AG08395 (cell line): ENCODE measurements at places on chromosomes 12 and 14.

DNA sequence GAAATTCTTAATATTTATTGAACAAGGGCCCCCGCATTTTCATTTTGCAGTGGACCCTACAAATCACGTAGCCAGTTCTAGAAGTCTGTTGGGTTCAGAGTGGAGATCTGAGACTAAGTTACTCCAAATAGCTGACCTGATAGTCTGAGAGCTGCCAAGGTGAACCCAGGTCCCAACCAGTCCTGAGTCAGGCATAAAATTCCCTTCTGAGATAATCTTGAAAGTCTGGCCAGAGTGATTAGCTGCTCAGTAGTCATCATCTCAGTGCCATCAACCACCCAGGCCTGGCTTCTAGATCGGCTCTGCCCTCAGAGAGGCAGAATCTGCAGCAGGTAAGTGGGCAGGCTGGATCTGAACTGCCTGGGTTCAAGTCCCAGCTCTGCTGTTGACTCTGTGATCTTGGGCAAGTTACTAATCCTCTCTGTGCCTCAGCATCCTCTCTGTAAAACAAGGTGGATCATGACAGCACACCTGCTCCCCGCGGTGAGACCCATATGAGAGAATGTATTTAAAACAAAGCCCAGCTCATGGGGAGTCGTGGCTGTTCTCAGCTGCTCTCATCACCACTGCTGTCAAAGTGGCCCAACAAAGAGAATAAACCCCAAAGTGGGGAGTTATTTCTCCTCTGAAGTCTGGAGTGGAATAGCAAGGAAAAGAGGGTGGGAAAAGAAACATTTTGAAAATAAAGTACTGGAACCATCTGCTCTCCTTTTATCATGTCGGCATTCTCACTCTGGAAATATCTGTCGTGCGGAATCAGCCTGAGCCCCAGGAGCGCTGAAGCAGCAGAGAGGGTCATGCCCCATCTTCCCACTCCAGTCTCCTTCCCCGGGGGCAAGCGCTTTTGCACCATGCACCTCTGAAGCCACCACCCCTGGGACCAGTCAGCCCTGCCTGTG, 193.3 kb downstream of the DPF3 start:
- no peak for DNase-seq

DNA sequence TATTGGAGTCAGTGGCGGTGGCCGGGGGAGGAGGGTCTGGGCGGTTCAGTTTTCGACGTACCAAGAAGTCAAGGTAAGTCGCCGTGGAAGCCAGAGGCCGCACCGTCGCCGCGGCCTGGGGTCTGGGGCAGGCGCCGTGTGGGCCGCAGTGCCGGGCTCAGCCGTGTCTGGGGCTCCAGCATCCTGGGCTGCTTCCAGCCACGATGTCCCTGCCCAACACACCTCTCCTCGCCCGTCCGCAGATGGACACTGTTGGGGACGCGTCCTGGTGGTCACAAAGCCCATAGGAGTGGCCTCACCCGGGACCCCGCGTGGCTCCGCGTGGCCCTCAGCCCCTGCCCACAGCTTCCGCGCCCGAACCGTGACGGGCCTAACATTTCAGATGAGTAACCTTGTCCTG, 59.1 kb downstream of the FBRSL1 start:
- no peak for DNase-seq

GRCh38 chr12:57693317-57693658, 644 bp upstream of the OS9 start:
- DNase-seq: no peak

DNA sequence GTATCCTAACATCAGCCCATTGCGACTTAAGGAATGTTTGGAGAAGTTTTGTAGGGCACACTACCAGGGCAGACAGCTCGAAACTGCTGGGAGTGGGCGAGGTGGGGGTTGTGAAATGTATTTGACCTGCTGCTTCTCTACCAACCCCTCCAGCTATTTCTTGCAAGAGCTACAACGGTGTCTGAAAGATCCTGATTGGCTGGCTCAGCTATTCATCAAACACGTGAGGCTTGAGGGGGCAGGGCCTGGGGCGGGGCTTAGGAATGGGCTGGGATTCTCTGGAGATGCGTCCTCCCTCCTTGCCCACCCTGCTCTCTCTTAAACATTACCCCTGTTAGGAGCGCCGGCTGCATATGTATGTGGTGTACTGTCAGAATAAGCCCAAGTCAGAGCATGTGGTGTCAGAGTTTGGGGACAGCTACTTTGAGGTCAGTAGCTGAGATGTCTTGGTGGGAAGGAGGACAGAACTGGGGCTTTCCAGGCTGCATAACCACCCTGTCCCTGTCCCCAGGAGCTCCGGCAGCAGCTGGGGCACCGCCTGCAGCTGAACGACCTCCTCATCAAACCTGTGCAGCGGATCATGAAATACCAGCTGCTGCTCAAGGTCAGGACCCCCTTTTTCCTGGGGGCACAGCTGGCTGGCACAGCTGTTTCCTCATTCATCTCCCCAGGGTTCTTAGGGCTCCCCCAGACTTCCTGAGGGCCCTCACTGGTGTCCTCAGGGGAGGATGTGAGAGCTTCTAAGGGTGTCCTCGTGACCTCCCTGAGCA, 3.1 kb downstream of the ARHGEF25 start:
- DNase-seq: peak; percentile 40

DNA sequence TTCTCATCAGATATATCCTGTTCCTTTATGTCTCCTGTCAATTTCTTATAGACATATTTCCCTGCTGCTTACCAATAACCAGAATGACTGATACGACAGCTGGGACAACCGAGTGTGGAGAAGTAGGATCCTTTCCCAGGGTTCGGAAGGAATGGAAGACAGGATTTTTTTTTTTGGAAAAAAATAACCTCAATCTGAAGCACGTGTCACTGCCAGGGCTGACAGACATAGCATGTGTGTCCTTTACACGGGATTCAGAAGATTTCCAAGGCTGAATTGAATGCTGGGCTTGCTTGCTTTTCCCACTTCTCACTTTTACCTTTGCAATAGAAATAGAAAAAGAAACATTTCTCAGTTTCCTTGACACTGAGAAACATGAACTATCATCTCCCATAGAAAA, 245.7 kb downstream of the GRIN2B start:
- DNase-seq: no peak

DNA sequence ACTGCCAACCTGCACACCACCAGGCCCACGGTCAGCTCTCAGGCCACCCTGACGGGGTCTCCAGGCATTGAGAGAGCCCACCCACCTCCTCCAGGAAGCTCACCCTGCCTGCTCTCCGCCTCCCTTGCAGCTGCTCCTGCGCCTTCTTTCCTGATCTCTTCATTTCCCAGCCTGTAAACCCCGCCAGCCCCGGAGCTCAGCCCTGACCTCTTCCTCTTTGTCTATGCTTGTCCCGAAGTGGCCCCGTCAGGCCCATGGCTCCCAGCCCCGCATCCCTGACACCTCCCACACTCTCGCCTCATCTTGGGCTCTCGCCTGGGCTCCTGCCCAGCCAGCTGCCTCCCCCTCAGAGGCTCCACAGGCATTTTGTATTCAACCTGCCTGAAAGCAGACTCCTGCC, 139.3 kb downstream of the CALM1 start:
- DNase-seq: no peak

DNA sequence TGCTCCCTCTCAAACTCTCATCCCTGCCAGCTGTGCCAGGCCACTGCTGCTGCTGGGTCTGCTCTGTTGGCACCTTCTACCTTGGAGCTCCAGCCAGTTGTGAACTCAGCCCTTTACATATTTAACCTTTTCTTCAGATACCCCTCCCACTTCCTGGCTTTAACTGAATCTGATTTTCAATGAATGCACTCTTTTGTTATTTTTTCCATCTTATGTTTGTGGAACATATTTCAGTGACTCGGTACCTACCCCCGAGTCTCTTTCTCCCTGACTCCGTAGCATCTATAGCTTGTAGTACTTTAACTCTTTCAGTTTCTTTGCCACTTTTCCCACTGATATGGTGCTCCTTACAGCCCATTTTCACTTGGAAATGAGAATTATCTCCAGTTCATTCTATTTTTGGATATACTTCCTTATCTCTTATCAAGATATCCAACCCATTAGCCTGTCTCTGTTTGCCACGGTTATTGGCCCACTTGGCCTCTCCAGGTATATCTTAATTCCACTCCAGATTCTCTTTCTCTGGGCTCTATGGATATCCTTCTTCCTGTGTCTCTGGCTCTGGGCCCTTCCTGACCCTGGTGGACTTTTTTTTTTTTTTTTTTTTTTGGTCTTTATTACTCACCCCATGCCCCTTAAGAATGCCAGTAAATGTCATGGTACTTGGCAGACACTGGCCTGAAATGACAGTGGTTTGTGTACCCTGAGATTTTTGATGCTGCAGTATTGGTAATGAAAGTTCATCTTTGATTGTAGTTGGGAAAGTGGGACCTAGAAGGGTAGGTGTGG, 62.7 kb downstream of the PELI2 start:
- DNase-seq: no peak

- DNase-seq: no peak
These were observed 12.2 kb downstream of the SLC48A1 start for GRCh38 chr12:47785036-47785886.

GRCh38 chr14:52395728-52396127, 81.6 kb downstream of the PTGER2 start:
- DNase-seq: no peak

- DNase-seq: no peak
These were observed 2.6 kb downstream of the MLXIP start for GRCh38 chr12:122081083-122081696.

DNA sequence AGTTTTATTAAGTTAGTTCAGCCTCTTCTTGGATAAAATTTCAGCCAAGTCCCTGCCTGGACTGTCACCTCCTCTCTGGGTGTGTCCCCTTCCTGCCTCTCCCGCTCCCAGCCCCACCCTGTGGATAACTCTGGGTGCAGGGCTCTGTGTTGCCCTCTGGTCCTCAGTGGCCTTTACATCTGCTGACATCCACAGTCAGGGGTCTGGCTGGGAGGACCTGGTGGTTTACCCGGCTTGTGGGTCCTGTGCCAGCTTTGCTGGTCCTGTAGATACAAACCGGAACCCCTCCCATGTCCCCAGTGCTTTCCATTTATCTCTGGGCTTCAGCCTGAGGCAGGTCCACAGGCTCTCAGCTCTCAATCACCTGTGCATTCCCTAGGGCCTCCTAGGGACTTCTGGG, 28.9 kb upstream of the PLEKHG3 start:
- no peak for DNase-seq

DNA sequence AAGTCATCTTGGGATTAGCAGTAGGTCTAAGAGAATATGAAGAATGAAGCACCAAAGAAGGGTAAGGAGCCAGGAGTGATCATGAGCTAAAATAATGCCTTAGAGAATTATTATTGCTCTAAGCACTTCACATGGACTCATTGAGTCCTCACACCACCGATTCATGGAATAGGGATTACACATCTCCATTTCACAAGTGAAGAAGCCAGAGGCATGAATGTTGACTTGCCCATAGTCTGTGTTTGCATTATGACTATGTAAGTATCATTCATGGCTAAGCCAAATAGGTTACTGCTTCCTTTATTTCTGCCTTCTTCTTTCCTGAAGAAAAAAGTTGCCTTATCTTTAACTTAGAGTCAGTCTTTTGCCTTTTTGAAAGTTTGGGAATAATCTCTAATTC, 99.3 kb upstream of the NEDD1 start:
- DNase-seq: no peak

DNA sequence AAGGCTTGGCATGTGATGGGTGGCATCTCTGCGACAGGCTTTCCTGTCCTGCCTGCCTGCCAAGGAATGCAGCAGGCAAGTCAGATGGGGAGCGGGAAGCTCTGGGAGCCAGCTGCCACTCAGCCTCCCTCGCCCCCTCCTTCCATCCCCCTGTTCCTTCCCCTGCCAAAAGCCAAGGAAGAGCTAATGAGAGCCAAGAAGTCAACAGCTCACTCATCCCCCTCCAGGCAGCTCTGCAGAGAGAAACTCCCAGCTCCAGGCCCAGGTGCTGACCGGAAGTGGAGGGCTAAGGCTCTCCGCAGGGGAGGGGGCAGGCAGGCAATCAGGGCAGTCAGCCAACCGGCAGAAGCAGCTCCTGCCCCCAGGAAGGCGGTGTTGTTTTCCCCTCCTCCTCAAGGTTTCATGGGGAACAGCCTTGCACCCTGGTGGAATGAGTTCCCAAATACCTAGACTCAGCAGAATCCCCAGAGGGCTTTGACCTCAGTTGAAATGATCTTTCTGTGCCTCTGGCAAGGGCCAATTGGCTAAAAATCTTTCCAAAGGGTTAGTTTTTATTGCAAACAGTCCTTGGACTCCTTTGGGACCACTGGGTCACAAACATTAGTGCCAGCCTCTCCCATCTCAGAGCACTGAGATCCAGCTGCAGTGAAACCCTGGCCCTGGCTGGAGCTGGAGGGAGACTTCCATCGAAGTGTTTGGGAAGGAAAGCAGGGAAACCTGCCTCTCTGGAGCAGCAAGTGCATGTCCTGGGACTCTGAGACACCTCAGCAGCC, 349.1 kb downstream of the DPF3 start:
- no peak for DNase-seq

GRCh38 chr14:103569408-103569807, 6.6 kb downstream of the COA8 start:
- DNase-seq: no peak

GRCh38 chr14:99708449-99708848, 24.4 kb downstream of the CYP46A1 start:
- DNase-seq: no peak

GRCh38 chr14:91373591-91374254, 43.9 kb downstream of the CCDC88C start:
- DNase-seq: no peak
